Stimulated activated CD4-positive, alpha-beta T cell treated with anti-CD3 and anti-CD28 coated beads, TNF-alpha, amount 100 ng/mL, for 48 hours (primary cell): ENCODE measurements at places on chromosomes 1 and 21.

- DNase-seq, result no peak
Observed at GRCh38 chr1:14300991-14301703, 297.3 kb upstream of the KAZN start.

DNA sequence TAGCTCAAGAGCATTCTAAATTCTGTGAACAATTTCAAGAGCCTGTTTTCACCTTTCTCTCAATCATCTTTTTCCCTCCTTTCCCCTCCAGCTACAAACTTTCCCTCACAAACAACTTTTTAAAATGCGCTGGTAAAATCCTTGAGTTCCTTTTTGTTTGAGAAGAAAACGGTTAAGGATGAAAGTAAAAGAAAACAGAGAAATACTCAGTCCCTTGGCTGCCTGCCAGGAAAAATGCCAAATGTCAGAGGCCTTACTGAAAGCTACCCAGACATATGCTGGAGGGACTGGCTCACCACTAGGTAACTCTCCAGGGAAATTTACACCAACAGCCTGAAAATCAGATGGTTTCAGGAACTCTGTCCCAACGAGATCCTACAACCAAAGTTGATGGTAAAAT is 11.0 kb upstream of the SERBP1 start:
- DNase-seq, result no peak

GRCh38 chr1:171110621-171111326 is 20.1 kb downstream of the FMO3 start:
- no peak for DNase-seq

DNA sequence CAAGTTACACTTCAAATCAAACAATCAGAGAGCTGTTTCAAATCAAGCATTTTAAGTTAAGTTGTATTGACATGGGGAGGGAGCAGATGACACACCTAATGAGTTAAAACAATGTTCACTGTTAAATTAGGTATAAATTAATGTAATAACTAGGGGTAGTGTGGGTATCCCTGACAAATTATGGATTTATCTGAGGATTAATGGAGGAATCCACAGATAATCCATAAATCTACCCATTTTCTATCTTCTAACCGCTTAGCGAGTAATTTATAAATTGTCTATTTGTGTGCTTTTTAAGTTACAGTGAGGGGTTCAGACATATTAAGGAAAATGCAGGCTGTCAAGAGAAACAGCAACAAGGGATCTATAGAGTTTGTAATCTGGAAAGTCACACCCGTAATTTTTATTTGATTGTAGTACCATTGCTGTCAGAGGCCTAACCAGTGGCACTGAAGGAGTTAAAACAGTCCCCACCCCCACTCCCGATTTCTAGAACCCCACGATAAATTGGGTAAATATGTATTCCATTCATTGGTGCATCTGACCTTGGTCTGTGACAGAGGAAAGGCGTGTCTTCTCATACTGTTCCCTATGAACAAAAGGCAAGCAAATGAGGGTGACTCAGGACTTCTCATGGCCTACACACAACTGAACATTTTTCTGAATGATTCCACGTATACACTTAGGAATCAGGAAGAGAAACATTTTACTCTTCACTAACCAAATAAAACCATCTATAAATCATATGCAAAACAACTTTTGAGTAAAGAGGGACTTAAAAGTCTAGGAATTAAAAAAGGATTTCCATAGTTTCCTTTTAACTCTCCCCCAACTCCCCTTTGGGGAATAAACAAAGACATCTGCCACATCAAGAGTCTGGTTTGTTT is 7.4 kb downstream of the IRF2BP2 start:
- no peak for DNase-seq

DNA sequence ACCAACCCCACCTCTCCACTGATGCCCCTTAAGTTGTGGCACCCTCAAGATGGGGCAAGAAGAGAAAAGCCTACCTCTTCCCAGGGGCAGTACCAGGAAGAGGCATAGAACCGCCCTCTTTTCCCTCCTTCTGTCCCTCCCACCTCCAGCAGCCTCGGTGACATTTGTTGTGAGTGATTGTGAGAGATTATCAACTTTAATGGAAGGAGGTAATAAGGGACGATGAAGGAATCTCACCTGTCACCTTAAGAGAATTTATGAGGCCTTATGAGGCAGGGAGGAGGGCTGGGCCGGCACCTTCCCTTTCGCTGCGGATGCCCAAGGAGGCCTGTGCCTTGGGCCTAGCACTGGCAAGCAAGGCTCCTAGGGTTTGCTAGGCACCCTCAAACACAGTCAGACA is 1.4 kb upstream of the ADGRB2 start:
- DNase-seq, result no peak

DNA sequence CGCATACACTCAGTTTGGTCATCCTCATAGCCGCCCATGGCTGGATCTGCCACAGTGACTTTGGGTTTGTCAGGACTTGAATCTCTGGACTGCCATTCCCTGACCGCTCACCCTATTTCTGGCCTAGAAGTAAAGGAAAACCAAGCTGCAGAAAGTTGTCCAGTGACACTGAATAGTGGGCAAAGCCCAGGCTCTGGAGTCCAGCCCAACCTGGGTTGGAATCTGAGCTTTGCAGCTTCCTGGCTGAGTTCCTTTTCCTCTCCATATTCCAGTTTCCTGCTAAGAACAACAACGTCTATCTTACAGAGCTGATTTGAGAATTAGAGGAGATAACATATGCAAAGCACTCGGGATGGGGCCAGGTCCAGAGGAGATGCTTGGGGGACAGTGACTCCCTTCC is 15.6 kb upstream of the EIF4G3 start:
- DNase-seq, result no peak

GRCh38 chr1:98698625-98699024 is 37.1 kb downstream of the SNX7 start:
- no peak for DNase-seq

DNA sequence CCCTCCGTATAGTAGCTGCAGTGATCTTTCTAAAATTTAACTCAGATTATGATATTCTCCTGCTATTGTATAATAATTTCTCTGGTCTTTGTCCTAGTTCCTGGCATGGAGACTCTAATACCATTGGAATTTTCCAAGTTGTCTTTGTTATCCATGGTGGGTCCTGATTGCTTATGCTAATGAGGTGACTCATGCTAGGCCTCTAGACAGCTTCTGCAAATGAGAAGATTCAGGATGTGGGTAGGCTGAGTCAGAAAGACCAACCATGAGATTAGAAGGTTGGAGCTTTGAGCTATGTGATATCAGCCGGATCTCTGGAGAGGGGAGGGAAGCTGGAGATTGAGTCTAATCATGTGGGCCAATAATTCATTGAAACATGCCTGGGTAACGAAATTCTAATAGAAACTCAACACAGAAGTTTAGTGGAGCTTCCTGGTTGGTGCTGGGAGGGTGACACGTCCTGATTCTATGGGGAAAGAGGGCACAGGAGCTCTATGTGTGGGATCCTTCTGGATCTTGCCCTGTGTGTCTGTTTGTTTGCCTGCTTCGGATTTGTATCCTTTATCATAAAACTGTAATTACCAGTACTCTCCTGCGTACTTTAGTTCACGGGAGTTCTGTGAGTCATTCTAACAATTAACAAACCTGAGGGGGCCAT is 73.2 kb upstream of the CNIH3 start:
- DNase-seq, result peak; percentile 18

DNA sequence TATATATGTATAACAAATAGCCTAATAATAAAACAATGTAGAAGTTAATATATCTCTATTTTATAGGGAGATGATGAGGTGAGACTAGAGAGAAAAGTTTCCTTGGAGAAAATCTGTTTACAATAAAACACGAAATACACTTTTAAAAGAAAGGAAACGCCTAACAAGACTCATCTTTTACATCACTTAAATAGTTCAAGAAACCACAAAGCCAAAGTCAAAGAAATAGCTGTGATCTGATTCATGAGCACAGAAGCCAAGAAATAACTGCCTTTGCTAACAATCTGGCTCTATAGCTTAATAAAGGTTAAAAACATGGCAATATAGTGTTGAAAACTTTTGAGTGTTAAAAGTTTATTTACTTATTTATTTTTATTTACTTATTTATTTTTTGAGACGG is 61.5 kb downstream of the TOR3A start:
- no peak for DNase-seq

GRCh38 chr1:10765304-10765703 is 31.1 kb downstream of the CASZ1 start:
- no peak for DNase-seq

- DNase-seq, result no peak
Observed at GRCh38 chr1:114290341-114290740, 136.7 kb upstream of the SYT6 start.

DNA sequence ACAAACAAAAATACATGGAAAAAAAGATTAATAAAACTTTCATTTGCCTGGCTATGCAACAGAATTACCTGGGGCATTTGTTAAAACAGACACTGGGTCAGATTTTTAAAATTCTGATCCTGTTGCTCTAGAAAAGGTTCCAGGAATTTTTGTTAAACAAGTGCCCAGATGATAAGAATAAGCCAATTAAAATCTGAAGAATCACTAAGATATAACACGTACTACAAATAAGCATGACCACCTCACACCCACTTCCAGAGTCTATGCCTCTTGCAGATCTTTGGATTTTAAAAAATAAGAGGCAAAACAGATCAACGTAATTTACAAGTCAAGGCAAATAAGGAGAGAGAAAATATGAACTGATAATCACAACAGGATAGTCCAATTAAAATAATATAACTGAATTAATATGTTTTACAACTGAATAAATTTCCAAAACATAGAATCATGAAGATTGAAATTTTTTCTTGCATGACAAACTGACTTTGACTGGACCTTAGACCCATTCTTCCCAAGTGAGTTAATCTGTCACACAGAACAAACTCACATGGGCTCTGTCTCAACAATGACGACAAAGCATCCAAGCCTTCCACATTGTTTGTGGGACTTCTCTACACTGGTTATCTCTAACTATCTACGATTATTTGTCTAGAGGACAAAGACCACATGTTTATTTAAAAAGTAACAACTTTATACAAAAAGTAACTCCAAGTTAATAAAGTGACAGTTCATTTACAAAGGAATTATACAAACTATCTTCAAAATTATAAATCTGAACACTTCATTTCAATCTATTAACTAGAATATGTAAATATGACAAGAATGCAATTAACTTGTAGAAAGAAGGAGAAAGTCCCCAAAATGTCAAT is 56.9 kb downstream of the COP1 start:
- no peak for DNase-seq

- no peak for DNase-seq
Observed at GRCh38 chr1:38997901-38998190, 6.8 kb downstream of the AKIRIN1 start.

DNA sequence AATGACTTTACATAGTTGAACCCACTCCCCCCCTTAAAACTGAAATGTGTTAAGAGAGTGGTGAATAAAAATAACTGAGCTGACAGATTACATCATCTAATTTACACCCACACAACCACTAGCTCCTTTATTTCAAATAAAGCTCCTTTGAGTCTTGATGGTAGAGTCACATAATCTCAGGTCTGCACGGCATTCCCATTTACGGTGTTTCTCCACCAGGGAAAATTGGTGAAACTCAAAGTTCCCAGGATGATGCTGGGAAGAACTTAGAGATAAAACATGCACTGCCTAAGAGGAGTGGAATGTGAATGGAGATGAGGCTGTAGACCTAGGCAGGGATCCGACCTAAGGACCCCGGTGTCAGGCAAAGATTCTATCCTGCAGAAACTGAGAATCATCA is 727.8 kb upstream of the ADAMTS5 start:
- no peak for DNase-seq

DNA sequence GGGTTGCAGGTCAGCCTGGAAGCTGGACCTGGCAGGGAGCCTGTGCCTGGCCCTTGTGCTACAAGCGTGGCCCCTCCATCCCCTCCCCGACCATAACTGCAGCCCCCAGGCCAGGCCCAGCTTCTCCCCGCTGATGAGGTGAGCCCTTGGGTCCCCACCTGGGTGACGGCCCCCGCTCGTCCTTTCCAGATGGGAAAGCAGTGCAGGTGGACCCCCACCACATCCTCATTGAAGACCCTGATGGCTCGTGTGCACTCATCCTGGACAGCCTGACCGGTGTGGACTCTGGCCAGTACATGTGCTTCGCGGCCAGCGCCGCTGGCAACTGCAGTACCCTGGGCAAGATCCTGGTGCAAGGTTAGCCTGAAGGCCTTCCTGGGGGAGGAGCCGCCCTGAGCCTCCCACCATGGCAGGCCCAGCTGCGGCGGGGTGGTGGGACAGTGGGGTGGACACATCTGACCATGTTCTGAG is 56.9 kb downstream of the TRIM11 start:
- DNase-seq, result no peak

- DNase-seq, result no peak
Observed at GRCh38 chr1:228980232-228980937, 245.1 kb downstream of the RHOU start.

DNA sequence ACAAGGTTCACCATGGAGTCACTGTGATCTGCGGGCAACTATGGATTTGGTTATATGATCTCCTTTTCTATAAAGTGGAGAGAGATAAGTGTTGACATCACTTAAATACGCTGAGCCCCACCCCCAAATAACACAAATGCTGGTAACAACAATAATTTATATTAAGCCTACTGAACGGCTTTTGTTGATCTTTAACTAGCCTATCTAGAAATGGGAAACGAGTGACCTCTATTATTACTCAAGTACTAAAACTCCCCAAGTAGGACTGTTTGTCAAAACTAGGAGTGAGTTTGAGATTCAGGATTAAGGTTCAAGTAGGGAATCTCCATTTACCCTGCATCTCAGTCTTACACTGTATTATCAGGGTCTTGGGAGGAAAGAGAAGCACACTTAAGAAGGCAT is 52.2 kb downstream of the MAP3K7CL start:
- no peak for DNase-seq

GRCh38 chr1:41368366-41368765 is 7.1 kb downstream of the FOXO6 start:
- no peak for DNase-seq

DNA sequence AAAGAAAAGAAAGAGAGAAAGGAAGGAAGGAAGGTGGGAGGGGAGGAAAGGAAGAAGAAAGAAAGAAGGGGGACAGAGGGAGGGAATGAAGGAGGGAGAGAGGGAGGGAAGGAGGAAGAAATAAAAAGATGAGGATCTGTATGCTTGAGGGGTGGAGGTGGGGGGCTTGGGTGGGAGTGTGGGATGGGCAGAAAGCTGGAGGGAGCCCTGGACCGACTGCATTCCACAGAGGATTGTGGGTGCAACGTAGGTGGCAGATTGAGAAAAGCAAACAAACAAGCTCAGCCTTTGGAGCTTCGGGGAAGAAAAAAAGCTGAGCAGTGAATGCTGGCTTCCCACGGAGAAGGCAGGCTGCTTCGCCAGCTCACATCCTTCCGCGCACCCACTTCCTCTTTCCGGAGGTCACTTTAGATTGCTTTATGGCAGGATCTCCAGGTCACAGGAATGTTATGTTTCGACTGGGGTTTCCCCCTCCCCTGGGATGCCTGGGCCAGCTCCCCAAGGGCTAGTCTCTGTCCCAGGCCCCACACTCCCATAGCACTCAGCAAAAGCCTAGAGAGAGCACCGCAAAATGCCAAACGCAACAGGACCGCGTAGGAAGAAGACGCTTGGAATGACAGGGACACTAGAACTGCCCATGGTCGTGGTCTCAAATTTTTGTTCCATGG is 20.7 kb upstream of the LGALS8 start:
- DNase-seq, result no peak

- DNase-seq, result no peak
Observed at GRCh38 chr1:180560868-180561600, 2.3 kb downstream of the OVAAL start.

GRCh38 chr1:68542586-68542985 is 45.7 kb upstream of the DEPDC1 start:
- no peak for DNase-seq
